ENCODE measurements at places on chromosomes 2 and 18.
A peak's percentile ranks its signal among the peaks of the same experiment; 100 is the strongest.

GRCh38 chr2:121074293-121074932, 210.6 kb downstream of the TFCP2L1 start:
- DNase-seq, result no peak

DNA sequence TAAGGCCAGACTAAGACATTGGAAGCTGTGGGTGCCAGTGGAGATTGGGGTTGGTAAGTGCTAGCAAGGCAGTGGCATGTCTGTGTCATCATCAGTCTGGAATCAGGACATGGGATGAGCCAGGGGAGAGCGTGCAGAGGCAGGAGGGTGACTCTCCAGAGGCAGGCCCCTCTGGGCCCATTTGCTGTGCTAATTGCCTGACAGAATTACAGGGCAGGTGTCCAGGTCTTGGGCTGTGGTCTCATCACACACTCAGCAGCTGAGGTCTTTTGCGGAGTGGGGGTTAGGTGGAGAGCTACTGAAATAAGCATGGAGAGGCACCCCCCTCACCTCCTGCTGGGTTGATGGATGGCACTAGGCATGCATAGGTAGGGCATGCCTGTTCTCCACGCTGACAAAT, 57.4 kb downstream of the CELF4 start:
- no peak for DNase-seq

DNA sequence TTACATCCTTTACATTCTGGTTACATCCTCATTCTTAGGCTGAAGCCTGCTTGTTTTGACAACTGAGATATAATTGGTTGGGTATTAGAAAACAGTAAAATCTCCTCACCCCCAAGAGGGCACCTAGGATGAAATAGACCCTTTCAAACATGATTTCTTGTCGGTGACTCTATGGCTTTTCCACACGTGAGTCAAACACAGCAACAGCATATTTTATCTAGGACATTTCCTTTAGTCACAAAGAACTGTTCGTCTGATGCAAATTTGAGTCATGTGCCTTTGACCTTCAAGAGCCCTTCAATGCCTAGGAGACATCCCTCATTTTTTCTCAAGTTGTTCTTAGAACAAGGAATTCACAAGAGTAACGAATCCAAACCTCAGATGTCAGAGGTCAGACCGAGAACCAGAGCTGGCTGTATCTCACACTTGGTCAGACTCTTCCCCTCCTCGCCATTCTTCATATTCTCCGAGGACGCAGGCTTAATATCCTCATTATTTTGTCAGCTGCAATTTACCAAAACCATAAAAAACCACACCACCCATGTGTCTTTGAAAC, 60.5 kb upstream of the ALKAL2 start:
- peak; percentile 88 for DNase-seq

DNA sequence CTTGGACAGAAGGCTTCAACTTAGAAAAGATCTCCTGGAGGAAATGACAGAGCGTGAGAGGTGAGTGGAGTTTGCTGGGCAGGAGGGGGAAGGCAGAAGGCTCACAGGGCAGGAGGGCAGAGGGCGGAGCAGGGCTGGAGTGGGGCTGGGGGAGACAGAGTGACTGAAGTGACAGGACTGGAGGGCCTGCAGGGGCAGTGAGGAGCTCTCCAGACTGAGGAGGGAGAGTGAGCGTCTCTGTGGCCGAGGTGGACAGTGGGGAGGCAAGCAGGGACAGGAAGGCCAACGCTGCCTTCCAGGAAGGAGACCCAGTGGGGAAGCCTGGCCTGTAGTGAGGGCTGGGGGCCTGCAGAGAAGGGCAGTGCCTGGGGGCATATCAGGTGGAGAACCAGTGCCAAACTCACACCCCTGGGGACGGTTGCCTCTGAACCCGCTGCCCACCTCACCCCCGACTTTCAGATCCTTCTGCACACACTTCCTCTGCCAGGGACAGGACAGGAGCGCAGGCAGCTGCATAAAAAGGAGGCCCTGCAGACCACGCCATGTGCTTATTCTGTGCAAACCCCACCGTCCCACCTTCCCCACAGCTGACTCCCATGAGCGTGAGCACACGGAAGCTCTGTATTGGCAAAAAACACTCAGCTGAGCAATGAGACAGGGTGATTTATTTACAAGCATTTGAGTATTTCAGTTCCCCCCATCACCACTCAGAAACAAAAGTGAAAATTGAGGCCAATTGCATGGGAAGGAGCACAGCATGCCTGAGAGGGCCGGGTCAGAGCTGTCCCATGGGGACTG, 244.3 kb downstream of the FAM210A start:
- DNase-seq, result no peak

GRCh38 chr18:26784599-26784998, 80.9 kb downstream of the AQP4 start:
- no peak for DNase-seq

- no peak for DNase-seq
These were observed 191.9 kb upstream of the TCF4 start for GRCh38 chr18:55779691-55780585.

GRCh38 chr2:18762667-18763066, 173.3 kb upstream of the NT5C1B start:
- no peak for DNase-seq

- no peak for DNase-seq
These were observed 414.7 kb downstream of the LRATD1 start for GRCh38 chr2:15047184-15047583.

DNA sequence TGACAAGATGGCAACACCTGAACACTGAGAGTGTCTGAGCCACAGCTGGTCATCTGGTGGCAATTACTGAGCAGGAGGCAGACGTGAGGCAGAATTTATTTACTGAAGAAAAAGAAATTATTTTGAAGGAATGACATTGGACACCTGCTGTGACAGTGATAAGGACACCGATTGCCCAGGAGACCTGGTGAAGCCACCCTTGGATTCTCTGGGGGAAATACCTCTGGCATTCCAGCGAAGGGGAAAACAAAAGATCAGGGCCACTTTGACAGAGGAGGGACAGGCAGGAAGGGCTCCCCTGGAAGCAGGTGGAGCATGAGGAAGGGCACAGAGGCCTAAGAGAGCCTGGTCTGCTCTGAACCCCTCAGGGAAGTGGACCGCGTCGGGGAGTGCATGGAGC, 85.4 kb upstream of the ALPP start:
- no peak for DNase-seq

DNA sequence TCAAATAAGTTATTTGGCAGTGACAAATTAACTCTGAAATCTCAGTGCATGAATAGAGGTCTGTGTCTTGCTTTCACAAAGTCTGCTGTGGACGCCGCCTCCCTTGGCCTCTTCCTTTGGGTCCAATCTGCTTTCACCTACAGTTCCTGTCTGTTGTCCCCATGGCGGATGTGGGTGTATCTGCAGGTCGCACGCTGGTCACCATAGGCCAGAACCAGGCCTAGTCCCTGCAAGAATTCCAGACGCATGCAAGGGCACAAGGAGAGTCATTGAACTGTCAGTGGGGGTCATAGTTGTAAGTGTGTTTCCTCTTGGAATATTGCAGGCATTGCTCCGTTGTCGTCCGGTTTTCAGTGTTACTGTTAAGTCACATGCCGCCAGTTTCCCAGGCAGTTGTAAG, 7.4 kb downstream of the SOCS6 start:
- no peak for DNase-seq

GRCh38 chr2:492178-492577, 185.0 kb downstream of the TMEM18 start:
- DNase-seq, result no peak

- no peak for DNase-seq
These were observed 106.7 kb downstream of the FOXI3 start for GRCh38 chr2:88345842-88346241.

DNA sequence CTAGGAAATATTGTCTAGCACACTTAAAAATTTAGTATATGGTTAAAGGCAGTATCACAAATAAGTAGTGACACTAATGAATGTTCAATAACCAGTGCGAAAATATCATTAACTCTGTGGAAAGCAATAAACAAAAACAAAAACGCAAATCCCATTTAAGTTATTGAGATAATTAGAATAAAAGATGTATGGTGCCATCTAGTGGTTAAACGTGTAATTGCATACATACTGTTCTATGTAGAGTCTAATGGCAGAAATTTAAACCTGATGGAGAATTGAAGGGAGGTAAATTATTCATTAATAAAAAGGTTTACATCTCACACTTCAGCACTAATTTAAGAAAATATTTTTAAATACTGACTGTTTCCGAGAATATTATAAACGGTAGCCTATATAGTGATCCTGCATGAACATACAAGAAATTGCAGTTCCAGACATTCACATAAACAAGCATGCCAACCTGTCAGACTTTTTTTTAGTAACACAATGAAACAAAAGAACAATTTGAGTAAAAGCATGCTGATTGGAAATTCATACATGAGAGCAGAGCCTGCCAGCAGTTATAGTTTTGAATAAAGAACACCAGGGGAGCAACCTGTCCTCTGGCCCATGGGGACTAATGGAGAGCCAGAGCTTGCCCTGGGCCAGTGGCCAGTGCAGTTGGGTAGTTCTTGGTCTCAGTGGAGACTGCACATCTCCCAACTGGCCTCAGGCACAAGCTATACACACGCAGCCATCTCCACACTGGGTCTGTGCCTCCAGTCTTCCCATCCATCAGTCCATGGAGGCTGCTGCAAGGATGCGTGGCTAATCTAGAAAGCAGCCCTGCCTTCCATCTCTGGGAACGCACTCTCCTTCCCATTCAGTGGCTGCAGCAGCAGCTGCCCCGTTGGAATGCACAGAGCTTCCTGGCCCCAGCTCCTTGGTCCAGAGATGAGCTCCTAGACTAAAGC, 28.0 kb downstream of the GCG start:
- no peak for DNase-seq

DNA sequence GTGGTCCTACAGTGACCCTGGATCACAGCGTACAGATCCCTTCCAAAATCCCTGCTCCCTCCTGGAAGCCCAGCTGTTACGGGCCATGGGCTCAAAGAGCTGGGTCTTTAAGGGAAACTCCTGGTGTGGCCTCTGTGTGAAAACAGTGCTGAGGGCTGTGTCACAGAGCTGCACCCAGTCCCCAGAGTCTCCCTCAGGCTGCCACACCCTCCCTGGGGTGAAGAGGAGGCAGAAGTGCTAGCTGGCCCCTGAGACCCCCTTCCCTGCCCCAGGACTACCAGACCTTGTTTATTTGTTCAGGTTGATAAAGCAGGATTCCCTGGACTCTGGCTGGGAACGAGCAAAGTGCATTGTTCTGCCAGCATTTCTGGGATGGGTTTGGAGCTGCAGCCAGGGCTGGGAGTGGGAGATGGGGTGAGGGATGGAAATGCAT, 7.7 kb downstream of the ATOH8 start:
- DNase-seq, result no peak

DNA sequence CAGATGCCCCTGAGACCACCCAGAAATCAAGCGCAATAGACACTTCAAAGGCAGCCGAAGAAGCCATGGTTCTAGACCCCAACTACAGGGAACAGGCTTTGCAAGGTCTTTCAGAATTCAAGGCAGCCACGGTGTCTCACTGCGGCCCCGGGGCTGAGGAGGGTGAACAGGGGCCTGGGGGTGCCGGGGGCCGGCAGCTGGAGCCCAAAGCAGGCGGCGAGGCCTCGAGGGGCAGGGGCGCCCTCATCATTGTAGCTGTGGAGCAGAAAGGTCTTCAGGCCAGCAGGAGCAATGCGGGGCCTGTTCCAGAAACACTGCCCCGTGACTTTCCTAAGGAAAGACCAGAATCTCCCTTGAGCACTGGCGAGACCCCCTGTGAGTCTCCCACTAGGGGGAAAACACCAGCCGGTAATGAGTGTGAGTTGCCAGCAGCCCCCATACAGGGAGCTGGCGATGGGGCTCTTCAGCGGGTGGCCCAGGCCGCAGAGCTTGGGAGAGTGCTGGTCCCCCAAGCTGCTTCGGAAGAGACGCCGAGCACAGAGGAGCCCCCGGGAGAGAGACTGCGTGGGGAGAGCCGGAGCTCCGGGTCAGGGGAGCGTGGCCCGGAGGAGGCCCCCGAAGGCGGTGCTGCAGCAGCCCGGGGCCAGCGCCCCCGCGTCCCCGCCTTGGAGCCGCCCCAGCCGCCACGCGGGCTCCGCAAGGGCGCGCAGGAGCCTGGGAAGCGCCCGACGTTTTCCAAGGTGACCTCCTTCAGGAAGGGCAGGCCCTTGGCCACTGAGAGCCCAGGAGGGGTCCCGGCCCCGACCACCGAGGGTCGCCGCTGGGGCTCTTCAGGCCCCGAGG, 79.1 kb downstream of the ARHGEF4 start:
- DNase-seq, result no peak

GRCh38 chr2:160252900-160253299, 52.8 kb upstream of the ITGB6 start:
- DNase-seq, result no peak

DNA sequence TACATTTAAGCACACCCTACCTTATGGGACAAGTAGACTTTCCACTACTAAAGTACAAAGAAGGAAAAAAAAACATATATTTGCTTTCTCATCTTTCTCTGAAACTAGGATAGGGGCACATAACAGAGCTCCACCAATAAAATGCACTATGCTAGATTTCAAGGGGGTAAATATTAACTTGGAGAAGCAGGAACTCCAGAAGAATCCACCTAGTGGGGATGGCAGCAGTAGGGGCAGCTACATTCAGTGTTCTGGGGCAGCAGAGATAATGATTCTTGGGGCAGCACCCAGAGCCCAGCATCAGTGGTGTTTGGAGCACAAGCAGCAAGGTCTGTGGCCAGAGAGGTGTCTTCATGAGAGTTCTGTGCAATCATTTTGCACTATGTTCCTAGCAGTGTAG, 64.7 kb downstream of the DTNB start:
- DNase-seq, result no peak

DNA sequence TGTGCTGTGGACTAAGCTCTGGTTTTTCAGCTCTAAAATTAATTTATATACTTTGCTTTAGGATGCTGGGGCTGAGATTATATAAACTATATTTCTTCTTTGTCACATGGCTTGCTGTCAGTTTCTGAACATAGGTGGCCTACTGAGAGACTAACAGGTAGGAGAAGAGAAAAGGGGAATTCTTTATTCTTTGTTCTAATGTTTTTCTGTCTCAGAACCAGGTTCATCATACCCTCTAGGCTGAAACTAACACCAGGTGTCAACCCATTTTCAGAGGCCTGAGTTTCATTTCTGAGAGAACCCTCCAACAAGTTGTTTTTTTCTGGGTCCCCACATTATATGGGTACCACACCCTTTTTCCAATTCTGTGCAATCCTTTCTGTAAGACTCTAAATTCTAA, 843.6 kb downstream of the TRIB2 start:
- DNase-seq, result no peak

GRCh38 chr2:224449212-224450147, 47.6 kb upstream of the FAM124B start:
- DNase-seq, result peak; percentile 23

- DNase-seq, result no peak
These were observed 87.6 kb upstream of the NFU1 start for GRCh38 chr2:69524799-69525198.

Measured in brain microvascular endothelial cell (primary cell).